ENCODE measurements at places on chromosomes 7 and 10. TPM values are rescaled to one million over a fixed set of nuclear protein-coding genes. Genes with fewer than 3 reads are reported as not detected.

Gene PHKG1
- total RNA-seq: 4.4 TPM

Gene GLRX3
- 46.0 TPM for total RNA-seq

Gene FAM221A
- total RNA-seq: 16.9 TPM

Gene HTRA1
- 50.1 TPM for total RNA-seq

Gene CHST3
- total RNA-seq: 7.8 TPM

Gene ADAMTS14
- total RNA-seq: 0.31 TPM

Gene SUFU
- 7.5 TPM for total RNA-seq

Gene UCMA
- total RNA-seq: not detected

Gene FXYD4
- not detected for total RNA-seq

Gene CRTAC1
- total RNA-seq: 5.0 TPM

Measured in parietal lobe (tissue), 2 donors.